ENCODE measurements at places on chromosomes 3 and 15.

DNA sequence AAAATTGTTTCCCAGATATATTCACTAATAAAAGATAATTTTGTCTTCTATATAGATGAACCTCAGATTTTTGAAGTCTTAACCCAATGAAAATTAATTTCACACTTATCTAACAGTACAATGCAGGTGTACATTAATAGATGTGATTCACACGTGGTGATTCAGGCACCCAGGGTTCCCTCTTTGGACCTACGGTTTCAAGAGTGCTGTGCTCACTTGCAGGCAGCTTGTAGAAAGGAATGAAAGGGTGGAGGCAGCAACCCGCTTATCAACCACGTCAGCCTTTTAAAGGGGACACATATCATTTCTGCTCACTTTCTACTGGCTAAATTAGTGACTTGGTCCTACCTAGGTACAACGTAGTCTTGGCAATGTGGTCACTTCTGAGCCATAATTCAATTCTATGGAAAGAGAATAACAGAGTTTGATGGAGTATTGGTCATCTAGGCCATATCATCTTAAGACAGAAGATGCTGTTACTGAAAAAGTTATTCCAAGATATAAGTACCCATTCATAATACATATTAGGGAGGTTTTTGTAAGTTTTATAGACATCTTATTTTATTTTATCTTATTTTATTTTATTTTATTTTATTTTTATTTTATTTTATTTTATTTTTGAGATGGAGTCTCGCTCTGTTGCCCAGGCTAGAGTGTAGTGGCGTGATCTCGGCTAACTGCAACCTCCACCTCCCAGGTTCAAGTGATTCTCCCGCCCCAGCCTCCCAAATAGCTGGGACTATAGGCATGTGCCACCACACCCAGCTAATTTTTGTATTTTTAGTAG, 37.9 kb downstream of the ACP3 start:
- no peak for DNase-seq

DNA sequence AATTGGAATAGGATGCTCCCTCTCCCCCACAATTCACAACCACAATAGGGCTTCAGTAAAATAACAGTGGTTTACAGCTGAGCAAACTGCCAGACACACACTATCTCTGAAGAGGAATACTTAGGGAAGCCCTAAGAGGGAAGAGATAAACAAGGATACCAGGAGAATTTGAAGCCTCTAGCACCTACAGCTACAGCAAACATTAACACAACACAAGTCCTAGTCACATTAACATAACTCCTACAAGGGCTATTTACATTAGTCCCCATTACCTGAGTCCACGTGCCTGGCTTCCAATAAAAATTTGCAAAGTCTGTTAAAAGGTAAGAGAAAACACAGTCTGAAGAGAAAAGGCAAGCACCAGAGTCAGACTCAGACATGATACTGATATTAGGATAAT, 346.9 kb upstream of the CDIN1 start:
- DNase-seq: no peak

- no peak for DNase-seq
Measured at GRCh38 chr3:105365391-105366325, 1.1 kb upstream of the ALCAM start.

DNA sequence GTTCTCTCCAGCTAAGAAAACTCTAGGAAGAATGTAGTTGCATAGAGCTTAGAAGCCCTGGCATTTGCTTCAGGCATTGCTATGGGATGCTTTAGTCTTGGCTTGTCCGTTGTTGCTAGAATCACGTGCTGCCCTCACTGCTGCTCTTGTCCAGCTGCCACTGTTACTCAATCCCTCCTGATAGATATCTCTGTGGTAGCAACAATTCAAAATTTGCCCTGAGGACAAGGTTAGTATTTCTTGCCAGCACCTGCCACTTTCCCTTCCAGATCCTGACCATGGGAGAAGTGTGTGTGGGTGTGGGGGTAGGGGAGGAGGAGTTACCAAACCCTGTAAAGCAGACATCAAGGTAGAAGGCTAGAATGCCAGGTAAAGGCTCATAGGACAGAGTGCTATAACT, 113.8 kb downstream of the PPM1L start:
- no peak for DNase-seq

DNA sequence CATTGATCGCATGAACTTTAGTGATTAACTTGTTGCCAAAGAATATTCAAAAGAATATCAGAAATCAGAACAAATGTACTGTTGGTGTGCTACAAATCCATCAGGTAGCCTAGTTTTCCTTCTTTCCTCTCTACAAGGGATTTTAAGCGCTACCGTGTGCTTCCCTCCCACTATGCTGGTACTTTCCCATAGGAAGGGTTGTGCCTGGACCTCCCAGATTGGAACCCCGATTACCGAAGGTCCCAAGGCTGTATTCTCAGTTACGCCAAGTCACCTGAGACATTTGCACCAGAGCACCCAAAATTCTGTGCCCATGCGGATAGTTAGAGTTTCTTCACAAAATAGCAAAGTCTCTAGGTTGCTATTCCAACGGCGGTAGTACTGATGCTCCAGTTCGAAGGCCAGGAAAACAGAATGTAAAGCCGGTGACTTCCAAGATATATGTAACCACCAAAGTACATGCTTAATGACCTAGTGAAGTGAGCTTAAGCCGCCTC, 23.4 kb upstream of the GATM start:
- DNase-seq: no peak

DNA sequence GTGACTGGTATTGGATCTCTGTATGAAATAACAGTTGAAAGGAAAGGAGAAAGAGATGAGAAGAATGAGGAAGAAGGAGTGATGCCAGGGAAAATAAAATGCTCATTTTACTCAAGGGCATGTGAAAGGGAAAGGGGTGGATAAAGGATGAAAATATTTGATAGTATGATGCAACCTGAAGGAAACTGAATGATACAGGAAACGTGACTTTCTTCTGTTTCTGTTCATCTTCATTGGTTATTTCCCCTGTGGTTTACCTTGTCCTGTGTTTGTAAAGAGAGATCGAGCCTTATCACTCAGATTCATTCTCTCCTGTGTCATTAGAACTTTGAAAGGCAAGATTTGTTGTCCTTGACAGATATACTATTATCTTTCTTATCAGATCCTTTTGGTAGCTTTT, 243.6 kb upstream of the SLITRK3 start:
- no peak for DNase-seq

GRCh38 chr3:50347187-50347813, 1.8 kb upstream of the ZMYND10 start:
- peak; percentile 33 for DNase-seq

- no peak for DNase-seq
Measured at GRCh38 chr3:195135917-195136316, 135.0 kb downstream of the XXYLT1 start.

GRCh38 chr3:17830788-17831187, 88.4 kb upstream of the TBC1D5 start:
- no peak for DNase-seq

DNA sequence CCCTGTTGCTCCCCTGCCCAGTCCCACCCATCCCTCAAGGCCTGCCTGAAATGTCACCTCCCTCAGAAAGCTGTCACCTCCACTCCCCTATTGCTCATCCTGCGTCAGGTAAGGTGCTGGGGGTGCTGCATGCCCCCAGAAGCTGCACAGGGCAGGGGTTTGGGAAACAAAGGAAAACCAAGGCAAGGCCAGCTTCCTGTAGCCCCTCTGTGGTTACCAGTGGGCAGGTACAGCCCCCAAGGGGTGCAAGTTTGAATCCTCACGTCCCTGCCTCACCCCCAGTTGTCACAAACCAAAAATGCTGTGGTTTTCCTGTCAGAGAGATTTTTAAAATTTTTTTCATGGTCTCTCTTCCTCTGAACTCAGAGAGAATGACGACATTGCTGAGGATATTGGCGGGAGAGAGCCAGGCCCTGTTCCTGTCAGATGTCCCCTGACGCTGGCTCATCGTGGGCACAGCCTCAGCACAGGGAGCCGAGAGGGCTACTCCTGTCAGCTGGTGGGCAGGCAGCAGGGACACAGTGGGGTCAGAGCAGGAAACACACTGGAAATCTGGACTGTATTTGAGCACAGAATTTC, 27.0 kb downstream of the PSTPIP1 start:
- DNase-seq: no peak

DNA sequence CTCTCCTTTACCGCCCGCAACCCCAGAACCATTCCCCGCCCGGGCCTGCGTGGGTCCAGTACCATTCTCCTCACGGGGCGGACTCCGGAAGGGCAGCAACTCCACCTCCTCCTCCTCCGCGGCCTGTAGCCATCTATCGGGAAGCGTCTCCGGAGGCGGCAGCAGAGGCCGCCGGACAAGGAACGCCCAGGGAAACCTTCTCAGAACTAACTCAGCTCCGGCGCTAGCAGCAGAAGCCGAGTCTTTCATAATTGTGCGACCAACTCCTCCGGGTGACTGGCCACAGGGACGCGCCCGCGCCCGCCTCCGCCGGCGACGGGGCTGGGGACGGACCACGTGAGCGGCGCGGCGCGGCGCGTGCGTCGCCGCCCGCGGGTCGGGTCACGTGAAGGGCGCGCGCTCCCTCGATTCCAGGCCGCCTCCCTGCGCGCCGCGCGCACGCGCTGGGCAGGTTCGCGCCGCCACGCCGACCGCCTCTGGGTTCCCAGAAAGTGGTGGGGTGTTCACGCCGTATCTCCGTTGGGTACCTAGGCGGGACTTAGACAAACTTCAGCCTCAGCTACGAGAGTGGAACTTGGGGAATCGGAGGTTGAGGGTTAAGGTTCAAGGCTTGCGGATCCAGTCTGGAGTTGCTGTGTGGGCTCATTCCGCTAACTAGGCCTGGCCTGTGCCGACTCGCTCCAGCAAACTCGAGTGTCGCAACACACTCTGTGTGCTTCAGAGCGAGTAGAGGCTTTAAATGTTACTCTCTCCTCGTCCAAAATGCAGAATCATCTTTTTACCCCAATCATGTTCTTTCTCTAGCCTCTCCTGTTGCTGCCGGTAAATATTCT, at the start of gene TRPM7:
TRPM7 (minus strand) TSS at position 329 of the 833 bp plus-strand sequence; CDS start at position 65, 264 bp downstream.
- DNase-seq: peak; percentile 82

DNA sequence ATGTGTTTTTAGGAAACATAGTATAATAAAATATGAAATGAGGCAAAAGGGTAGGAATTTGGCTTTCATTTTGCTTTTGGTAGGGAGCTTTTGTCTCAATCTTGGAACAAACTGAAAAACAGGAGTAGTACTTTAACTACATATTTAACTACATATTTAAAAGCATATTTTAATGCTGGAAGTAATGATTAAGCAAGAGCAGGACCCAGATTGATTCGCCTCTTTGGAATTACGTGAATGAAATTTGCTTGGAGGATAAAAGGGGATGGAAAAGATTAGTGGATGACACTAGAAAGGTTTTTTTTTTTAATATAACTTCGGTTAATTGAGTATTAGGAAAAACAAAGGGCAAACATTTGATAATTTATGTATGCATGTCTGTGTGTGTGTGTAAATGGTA, 11.2 kb upstream of the TMEM212 start:
- DNase-seq: no peak

DNA sequence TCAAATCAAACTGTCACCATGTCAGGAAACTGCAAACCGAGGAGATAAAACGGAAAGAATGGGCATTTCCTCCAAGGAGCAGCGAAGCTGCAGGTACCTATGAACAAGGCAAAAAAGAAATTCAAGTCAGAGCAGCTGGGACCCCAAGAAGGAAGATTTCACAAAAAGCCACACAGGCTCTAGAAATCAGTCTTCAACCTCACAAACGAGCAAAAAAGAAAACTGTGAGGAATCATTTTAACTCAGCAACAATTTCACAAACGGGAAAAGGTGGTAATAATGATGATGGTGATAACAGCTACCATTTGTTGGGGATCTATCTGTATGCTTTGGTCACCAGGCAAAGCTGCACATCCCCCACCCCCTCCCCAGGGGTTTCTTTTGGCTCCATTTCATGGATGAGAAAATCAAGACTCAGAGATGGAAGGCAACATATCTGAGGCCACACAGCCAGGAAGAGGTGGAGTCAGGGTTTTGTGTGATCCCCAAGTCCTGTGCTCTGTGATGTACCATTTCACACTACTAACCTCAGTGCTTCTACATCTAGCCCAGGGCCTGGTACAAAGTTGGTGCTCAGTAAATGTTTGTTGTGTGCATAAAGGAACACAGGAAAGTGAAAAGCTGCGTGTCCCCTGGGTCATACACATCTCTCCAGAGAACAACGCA, 109.9 kb downstream of the IQSEC1 start:
- DNase-seq: no peak

DNA sequence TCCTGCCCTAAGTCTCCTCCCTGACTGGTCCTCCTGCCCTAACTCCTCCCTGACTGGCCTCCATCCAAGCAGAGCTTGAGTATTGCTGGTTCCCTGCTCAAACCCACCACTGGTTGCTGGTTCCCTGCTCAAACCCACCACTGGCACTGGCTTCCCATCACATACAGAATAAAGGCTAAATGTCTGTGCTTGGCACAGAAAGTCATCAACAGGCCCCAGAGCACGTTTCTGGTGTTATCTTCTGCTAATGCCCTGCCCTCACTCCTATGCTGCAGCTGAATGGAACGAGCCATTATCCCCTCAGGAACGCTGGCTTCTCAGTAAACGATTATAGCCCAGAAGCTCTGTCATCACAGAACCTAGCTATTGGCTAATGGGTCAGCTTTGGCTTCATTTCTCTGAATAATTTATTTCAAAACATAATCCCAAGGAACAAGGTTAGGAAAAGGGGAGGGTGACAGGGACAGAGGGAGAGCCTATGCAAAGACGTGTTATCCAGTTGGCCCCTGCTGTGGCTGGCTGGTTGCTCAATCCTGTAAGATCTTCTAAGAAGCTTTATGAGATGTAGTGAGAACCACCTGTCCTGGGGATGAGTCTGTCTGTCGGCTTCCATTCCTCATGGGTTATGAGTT, 6.3 kb upstream of the MUC20 start:
- DNase-seq: no peak

DNA sequence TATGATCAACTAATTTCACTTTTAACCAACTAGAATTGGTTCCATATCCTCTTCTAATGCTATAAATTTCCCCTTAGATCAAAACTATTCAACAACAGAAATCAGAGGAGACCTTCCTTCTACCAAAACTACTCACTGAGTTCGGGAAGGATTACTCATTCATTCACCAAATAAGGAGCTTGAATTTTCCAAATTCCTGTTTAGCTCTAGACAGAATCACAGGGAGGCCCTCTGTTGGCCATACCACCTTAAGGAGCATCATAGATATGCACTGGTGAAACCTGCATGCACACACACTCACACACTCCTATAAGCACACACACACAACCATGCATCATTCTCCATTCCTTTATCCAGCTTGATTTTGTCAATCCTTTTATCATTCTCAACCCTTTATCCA, 49.0 kb downstream of the SUCLG2 start:
- no peak for DNase-seq

- DNase-seq: no peak
Measured at GRCh38 chr3:32175607-32176197, 62.8 kb upstream of the CMTM8 start.

GRCh38 chr3:194150252-194150934, 14.4 kb downstream of the HES1 start:
- DNase-seq: no peak

Data from bone marrow (tissue), 2 donors.